ENCODE measurements at places on chromosomes 7 and 10.

- no peak for DNase-seq
Measured at GRCh38 chr7:54112567-54112966, 429.6 kb upstream of the VSTM2A start.

GRCh38 chr10:17984056-17984455 lies 32.3 kb downstream of the SLC39A12 start:
- DNase-seq, result no peak

DNA sequence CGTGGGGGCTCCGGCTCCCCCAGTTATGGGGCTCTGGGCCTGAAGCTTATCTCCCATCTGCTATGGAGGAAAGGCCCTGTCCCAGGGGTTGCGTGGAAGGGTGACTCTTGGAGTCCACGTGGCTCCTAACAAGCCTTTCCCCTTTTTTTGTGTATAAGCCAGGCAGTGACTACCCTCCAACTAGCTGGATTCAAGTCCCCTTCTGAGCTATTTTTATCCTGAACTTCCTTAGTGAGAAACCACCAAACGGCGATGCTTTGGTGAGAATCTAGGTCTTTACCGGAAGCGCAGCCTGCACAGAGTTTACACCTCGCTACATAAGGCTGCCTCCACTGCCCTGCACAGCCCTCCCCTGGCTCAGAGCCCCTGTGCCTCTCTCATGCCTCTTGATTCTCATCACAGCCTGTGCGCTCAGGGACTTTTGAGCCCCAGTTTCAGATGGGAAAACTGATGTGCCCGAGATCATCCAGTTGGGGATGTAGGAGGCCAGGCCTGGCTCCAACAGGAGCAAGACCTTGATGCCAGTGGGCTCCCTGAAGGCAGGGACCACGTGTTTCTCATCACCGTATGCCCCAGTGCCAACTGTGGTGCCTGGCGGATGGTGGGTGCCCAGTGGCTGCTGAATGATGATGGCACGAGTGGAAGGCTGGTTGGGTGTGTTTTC lies 102.3 kb upstream of the PPIF start:
- DNase-seq, result no peak

- DNase-seq, result no peak
Measured at GRCh38 chr10:120456143-120456625, 843 bp upstream of the PLPP4 start.

DNA sequence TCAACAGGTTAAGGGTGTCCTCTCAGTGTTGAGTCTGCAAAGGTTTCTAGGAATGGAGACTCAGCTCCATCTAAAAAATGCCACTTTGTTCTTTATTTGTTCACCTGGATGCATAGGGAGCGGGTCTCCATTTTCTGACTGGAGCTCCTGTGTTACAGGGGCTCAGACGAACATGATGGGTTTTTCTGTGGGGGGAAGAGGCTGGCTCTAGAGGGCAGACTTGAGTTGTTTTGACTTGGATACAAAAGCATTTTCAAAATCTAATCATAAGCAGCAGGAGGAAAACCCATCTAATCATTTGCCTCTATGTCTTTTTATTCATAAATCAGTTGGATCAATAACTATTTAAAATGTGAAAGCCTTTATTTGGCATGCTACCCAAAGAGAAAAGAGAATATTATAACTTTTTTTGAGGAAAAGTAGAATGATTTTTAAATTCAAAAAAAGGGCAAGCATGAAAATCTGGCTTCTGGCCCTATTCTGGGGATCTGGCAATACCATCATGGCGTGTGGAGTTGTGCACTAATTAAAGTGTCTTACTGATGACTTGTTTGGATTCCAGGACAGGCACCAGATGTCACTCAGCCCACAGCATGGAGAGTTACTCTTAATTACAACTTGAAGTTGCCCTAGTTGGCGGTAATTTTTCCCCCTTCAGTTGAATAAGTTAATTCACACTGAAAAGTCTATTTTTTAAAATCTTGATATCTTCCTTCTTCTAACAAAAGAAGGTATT lies 594.9 kb downstream of the REEP3 start:
- no peak for DNase-seq

- DNase-seq, result no peak
Measured at GRCh38 chr7:116293139-116293538, 82.8 kb downstream of the TES start.

- no peak for DNase-seq
Measured at GRCh38 chr7:136865777-136866176, 2.7 kb upstream of the CHRM2 start.

- DNase-seq, result no peak
Measured at GRCh38 chr7:5477723-5478531, 54.3 kb upstream of the TNRC18 start.

DNA sequence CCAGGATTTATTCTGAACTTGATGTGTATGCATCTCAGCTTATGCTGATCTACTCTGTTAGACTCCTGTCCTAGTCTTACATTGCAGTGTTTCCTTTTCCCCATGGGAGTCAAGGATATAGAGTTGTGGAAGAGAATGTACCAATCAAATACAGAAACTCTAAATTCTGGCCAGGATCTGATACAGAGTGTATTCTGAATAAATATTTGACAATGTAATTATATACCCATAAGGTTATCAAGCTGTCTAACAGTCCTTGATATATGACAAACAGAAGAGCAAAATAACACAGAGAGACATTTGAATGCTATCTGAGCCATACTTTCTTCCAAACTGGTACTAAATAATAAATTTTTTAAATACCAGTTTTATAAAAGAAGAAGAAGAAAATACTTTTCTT lies 116.8 kb downstream of the ETV1 start:
- no peak for DNase-seq

- no peak for DNase-seq
Measured at GRCh38 chr7:22853138-22853537, 30.5 kb upstream of the TOMM7 start.

GRCh38 chr7:132403465-132404110 lies 172.7 kb downstream of the PLXNA4 start:
- DNase-seq, result no peak

GRCh38 chr10:21181451-21181850 lies 284.3 kb upstream of the NEBL start:
- no peak for DNase-seq

- no peak for DNase-seq
Measured at GRCh38 chr7:2554661-2555111, 638 bp downstream of the BRAT1 start.

- no peak for DNase-seq
Measured at GRCh38 chr10:110039254-110039653, 31.5 kb downstream of the ADD3 start.

DNA sequence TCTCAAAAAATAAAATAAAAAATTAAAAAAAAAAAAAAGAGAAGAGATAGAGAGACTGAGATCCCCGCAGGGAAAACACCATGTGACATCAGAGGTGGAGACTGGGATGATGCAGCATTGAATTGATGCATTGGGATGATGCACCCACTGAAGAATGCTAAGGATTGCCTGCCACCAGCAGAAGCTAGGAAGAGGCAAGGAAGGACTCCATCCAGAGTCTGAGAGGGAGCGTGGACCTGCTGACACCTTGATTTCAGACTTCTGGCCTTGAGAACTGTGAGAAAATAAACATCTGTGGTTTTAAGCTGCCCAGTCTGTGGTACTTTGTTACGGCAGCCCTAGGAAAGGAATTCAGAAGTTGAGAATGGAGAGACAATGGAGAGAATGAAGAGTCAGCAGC lies 89.8 kb upstream of the PRPS1L1 start:
- DNase-seq, result no peak

DNA sequence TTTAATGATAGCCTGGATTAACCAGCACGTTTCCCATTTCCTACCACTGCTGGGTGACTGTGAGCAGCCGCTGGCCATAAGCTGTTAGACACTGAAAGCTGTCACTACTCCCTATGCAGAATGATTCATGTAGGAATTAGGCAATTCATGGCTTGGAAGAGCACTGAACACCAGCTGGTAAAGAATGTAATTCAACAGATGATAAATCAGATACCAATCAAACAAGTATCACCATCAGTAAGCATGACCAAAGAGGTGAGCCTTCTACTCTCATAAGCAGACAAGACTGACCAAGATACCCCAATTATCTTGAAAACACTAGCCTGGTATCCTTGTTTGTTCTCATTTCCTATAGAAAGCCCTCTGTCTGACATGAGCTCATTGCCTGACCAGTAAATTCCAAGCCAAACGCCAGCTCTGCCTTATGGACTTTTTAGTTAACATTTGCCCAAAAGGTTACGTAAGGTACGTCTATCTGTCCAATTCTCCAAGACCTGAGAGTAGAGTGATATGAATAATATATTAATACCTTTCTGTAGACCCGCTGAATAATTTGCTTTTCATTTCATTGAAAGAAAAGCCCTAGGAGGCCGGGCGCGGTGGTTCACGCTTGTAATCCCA lies 127.7 kb downstream of the ELMO1 start:
- no peak for DNase-seq

DNA sequence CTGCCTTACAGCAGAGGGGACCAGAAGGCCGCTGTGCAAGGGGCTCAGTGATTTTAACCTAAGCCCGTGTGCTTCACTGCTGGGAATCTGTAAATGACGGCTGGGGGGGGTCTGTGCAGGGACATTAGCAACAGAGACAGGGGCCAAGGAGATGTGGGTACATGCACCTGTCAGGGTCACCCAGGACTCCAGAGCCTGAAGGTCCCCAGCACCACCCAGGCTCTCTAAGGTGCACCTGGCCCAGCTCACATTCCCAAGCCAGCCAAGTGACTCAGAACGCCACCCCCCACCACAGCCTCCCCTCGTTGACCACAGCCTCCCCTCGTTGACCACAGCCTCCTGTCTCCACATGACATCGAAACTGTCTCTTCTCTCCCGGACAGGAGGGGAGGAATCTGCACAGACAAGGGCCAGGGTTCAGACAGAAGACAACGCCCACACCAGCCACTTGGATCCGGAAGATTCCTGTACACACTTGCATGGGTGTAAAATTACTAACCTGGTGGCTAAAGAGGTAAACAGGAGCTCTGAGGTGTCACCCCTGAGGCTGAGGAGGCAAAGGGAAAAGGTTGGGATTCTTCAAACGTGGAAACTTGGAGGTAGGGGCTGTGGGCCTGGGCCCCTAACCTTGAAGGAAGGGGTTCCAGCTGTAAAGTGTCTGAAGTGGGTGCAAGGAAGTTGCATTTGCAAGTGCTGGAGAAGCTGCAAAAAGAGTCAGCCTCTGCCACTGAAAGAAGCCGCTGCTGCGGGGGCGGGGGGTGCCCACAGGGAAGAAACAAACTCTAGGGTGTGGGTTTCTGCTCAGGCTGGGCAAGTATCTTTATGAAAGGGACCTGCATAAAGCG lies 27.0 kb downstream of the CALML3 start:
- peak; percentile 60 for DNase-seq

DNA sequence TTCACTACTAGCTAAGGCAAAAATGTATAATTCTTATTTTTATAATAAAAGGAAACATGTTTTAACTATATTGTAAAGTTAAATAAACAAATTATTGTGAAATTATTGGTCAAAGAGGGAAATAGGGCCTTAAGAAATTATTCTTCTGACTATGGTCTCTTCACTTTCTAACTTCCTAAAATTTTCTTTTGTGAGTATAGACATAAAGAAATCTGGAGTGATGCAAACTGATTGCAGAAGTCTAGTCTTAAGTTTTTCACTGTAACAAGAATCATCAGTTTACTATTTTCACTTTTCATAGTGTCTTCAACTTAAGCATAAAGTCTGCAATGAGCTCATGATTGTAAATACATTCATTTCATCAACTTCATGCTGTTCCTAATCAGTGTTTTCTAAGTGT lies 525.4 kb downstream of the TFEC start:
- DNase-seq, result no peak

DNA sequence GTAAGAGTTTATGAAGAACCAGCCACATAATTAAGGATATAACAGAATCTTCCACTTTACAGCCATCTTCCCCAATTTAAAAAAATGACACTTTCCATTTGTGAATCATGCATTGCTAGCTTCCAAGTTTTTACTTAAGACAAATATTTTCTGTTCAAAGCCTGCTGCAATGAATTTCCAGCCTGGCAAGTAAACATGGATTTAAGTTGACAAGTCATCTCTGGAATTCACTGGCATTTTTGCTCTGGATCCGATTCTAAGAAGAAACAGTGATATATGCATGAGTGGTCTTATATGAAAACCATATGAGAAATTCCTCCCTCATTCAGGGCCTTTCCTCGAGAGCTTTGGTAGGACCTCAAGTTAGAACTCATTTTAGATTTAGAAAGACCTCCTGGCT lies 116.1 kb upstream of the CDCA7L start:
- no peak for DNase-seq

GRCh38 chr10:97708976-97709946 lies 4.3 kb upstream of the MARVELD1 start:
- peak; percentile 86 for DNase-seq

DNA sequence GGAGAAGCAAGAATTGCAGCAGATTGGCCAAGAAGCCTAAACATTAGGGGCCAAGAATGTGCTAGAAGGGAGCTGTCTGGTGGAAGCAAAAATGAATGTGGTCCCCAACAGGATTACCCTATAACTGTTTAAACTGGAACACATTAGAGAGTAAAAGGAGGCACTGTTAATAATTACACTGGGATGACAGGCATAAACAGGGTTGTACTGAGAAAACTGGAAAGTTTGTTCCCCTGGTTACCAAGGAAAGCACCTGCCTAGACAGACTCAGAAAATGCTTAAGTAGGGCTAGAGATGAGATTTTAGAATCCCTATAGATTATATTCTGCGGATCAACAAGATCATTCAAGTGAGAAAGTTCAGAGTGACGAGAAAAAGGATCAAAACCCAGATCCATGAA lies 100.8 kb downstream of the CTTNBP2 start:
- no peak for DNase-seq

- DNase-seq, result no peak
Measured at GRCh38 chr10:23364378-23364777, 19.8 kb upstream of the C10orf67 start.

DNA sequence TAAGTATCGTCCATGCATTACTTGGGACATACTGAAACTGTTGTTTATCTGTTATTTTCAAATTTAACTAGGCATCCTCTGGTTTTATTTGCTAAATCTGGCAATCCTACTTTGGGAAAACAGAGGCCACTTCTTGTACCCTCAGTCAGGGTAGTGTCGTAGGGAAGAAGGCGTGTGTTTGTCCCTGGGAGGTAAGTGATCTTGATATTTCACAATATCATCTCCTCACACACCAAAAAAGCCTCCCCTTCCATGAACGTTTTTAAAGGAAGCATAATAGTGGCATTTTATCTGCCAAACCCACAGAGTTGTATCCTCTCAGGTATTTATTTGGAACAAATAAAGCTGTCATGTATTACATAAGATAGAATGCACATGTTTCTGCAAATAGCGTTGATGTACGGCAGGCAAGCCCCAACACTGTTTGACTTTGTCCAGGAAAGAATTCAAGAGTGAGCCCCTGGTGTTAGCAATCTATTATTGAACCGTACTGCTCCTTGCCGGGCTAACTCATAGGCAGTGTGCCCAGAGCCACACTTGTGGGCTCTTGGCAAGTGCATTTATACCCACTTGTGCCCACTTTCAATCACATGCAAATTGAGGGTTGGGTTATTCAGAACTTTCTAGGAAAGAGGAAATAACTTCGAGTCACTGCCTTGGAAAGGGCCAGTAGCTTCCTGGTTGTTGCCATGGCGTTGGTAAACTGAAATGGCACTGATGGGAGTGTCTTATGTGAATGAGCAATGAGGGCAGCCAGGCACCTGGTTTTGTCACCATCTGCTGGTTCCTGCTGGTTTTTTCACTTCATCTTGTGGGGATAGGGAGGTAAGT lies 266.0 kb downstream of the USP6NL start:
- DNase-seq, result no peak

Measured in tibial artery (tissue), 4 donors.